Vagina (tissue), 2 donors: ENCODE measurements at places on chromosomes 4 and X.

DNA sequence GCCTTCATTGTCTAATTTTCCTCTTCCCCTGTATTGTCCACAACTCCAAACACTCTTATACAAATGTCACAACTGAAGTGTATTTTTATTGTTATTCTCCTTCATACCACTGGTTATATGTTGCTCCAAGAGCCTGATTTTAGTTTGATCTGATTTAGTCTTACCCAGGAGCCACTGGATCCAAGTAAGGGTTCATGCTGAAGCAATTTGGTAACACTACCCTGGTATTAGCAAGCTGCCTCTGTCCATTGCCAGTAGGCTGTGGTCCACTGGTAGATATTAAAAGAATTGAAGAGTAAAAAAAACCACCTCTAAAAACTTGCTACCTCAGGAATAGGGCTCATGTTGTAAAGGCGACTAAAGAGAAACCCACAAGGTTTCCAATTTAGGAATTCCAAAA is 41.2 kb downstream of the AMOT start:
- no peaks in the 10 kb centered on the region for H3K36me3 ChIP-seq
- no peak for DNase-seq
- H3K4me3 ChIP-seq: no peak overlapping the region
- no peak overlapping the region for H3K27ac ChIP-seq
- H3K4me1 ChIP-seq: no peaks in the 10 kb centered on the region
- H3K27me3 ChIP-seq: no peaks in the 10 kb centered on the region

GRCh38 chr4:112975567-112976355 is 73.7 kb upstream of the ANK2 start:
- H3K27me3 ChIP-seq: no peaks in the 10 kb centered on the region
- H3K4me3 ChIP-seq: no peak overlapping the region
- DNase-seq: no peak

DNA sequence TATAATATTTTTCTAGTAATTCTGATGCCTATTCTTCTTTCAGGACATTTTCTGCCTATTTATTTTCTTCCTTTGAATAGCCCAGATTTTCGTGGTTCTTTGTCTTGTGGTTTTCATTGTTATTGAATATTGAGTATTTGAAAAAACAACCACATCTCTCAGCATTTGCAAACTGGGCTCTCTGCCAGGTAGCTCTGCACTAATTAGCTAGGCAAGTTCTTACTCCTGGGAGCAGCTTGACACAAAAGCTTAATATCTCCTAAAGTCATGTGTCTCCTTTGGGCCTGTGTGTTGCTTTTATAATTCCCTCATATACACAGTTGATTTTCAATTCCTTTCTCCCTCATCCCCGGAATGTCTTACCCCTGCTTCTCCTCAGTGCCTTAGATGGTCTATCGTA is 413.5 kb upstream of the GRIA3 start:
- DNase-seq: no peak
- H3K4me3 ChIP-seq: no peak overlapping the region
- no peak overlapping the region for H3K27ac ChIP-seq

- H3K4me1 ChIP-seq: no peaks in the 10 kb centered on the region
- H3K4me3 ChIP-seq: no peak overlapping the region
- H3K27ac ChIP-seq: no peak overlapping the region
- H3K36me3 ChIP-seq: no peaks in the 10 kb centered on the region
- no peaks in the 10 kb centered on the region for H3K27me3 ChIP-seq
Measured at GRCh38 chrX:21975812-21976211, 35.3 kb downstream of the SMS start.

- no peak overlapping the region for H3K27ac ChIP-seq
- H3K4me3 ChIP-seq: no peak overlapping the region
- no peaks in the 10 kb centered on the region for H3K36me3 ChIP-seq
- H3K27me3 ChIP-seq: no peaks in the 10 kb centered on the region
Measured at GRCh38 chr4:34250562-34250961, 1993.8 kb downstream of the ARAP2 start.

DNA sequence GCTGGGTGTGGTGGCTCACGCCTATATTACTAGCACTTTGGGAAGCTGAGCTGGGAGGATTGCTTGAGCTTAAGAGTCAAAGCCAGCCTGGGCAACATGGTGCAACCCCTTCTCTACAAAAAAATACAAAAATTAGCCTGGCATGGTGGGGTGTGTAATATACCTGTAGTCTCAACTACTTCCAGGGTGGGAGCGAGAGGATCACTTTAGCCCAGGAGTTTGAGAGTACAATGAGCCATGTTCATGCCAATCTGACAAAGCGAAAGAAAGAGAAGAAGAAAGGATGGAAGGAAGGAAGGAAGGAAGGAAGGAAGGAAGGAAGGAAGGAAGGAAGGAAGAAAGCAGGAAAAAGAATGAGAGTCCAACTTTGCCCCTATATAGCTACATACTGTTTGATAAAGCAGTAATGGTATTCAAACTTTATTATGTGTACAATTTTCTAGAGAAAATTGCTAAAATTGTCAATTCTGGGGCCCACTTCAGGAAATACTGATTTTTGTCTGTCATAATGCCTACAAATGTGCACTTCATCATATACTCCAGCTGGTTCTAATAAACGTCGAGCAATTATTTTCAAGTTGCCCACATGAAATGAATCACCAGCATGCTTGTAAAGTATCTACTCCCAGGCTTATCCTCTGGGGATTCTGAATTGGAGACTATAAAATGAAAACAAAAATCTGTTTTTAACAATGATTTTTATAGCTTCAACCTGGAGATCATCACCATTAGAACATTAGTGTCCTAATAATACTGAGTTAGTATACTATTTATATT is 132.3 kb downstream of the NDST4 start:
- H3K27ac ChIP-seq: no peak overlapping the region
- H3K4me3 ChIP-seq: no peak overlapping the region
- H3K27me3 ChIP-seq: no peaks in the 10 kb centered on the region
- no peaks in the 10 kb centered on the region for H3K4me1 ChIP-seq
- DNase-seq: no peak

- no peaks in the 10 kb centered on the region for H3K36me3 ChIP-seq
- H3K27ac ChIP-seq: no peak overlapping the region
- H3K27me3 ChIP-seq: no peaks in the 10 kb centered on the region
- no peak for DNase-seq
- no peaks in the 10 kb centered on the region for H3K4me1 ChIP-seq
- H3K4me3 ChIP-seq: no peak overlapping the region
Measured at GRCh38 chrX:124467202-124467601, 120.8 kb downstream of the SH2D1A start.

- H3K4me1 ChIP-seq: peaks cover 18% of the 10 kb centered on the region
- H3K4me3 ChIP-seq: peak overlapping the region; percentile 42
- no peak for DNase-seq
- H3K27ac ChIP-seq: no peak overlapping the region
Measured at GRCh38 chrX:86148594-86148993, 343 bp downstream of the DACH2 start.

- peaks cover 11% of the 10 kb centered on the region for H3K4me1 ChIP-seq
- peak within 1 kb of the TSS; percentile 92 for H3K4me3 ChIP-seq
- H3K27ac ChIP-seq: peak within 1 kb of the TSS; percentile 98
- H3K36me3 ChIP-seq: peaks cover 7% of the 10 kb centered on the region
- DNase-seq: peak; percentile 90
Measured at GRCh38 chr4:169611991-169612870, at the start of gene NEK1. Gene NEK1 (minus strand): TSS chr4:169612583. CDS start chr4:169602630, 9,953 bp downstream.

- H3K27me3 ChIP-seq: no peaks in the 10 kb centered on the region
- DNase-seq: no peak
- no peaks in the 10 kb centered on the region for H3K36me3 ChIP-seq
Measured at GRCh38 chrX:105460376-105460775, 239.9 kb upstream of the TEX13A start.

- H3K27me3 ChIP-seq: no peaks in the 10 kb centered on the region
- no peak overlapping the region for H3K27ac ChIP-seq
- no peak overlapping the region for H3K4me3 ChIP-seq
- H3K4me1 ChIP-seq: no peaks in the 10 kb centered on the region
- no peaks in the 10 kb centered on the region for H3K36me3 ChIP-seq
Measured at GRCh38 chrX:135437867-135438733, 16.4 kb downstream of the SMIM10L2A start.

DNA sequence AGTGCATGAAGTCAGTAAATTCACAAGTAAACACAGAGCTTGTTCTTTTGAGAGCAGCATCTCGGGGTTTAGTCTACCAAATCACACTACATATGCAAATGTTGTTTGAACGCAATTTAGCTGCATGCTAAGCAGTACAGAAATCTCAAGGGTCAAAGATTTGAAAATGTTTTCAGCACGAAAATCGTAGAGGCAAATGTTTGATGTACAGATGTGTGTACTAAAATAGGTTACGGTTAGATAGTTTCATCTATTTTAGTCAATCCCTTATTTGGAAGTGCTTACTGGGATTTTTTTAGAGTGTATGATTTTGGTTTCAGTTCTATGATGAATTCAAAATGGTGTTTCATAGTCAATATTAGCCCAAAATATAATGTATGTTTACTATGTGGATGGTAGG is 1928.2 kb upstream of the TENM3 start:
- no peaks in the 10 kb centered on the region for H3K4me1 ChIP-seq
- no peak for DNase-seq
- H3K4me3 ChIP-seq: no peak overlapping the region
- no peak overlapping the region for H3K27ac ChIP-seq
- no peaks in the 10 kb centered on the region for H3K27me3 ChIP-seq

GRCh38 chr4:182420189-182420588 is 177.0 kb downstream of the TENM3 start:
- no peaks in the 10 kb centered on the region for H3K36me3 ChIP-seq
- H3K27me3 ChIP-seq: no peaks in the 10 kb centered on the region
- no peak for DNase-seq
- H3K4me1 ChIP-seq: no peaks in the 10 kb centered on the region
- no peak overlapping the region for H3K4me3 ChIP-seq
- H3K27ac ChIP-seq: no peak overlapping the region

DNA sequence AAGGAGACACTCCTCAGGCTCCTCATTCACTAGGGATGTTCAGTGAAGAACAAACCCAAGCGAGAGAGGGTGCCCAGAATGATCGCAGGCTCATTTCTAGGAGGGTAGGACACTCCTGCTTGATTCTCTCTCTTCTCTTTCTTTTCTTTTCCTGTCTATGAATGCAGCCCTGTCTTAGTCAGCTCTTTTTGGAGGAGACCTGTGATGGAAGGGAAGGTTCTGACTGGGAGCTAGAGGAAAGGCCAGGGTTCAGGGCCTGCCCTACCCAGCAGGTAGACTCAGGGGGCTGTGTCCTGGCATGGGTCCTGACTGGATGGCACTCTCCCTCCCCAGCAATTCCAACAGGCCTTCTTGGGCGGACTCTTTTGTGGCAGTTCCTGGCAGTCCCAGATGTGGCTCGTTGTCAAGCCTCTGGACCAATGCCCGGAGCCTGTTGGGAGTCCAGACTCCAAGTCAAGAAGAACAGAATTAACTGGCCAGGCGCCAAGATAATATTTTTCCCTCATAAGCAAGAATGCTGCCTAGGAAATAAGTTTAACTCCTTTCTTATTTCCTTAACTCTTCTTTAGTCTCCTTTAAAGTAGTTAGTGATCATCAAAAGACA is 139.4 kb upstream of the SCML1 start:
- no peak for DNase-seq
- peaks cover 13% of the 10 kb centered on the region for H3K4me1 ChIP-seq
- H3K27ac ChIP-seq: peak overlapping the region; percentile 20
- no peak overlapping the region for H3K4me3 ChIP-seq
- no peaks in the 10 kb centered on the region for H3K36me3 ChIP-seq

DNA sequence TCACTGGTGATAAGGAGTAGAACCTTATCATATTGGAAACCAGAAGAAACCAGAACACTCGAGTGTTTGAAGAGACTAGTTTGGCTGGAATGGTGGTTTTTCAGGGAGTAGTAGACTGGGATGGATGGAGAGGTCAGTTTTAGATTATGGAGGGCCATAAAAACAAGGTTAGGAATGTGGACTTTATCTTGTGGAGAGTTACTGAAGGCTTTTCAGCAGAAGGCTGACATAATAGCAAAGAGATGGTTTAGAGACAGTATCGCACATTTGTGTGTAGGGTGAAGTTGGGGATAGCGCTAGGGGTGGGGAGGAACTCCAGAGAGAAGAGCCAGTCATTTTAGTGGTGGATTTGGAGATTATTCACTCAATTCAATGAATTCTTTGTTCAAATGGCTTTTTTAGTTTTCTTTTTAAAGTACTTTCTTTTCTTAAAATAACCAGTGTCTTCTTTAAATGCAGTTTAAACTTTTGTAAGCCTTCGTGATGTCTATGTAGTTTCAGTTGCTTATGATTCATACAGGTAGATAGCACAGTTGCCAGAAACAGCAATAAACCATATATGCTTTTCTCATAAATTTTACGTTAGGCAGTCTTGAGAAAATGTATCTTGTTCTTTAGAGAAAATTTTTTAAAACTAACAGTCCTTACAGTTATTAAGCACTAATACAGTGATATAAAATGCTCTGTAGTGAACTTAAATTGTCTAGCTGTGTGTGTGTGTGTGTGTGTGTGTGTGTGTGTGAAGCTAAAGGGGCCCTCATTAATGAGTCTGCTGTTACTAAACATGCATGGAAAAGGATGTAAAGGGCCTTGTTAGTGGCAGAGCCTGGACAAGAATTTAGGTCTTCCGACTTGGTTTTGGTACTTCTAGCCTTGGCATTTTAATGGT is 3.8 kb downstream of the ARHGAP10 start:
- peak overlapping the region; percentile 15 for H3K27ac ChIP-seq
- H3K36me3 ChIP-seq: no peaks in the 10 kb centered on the region
- peaks cover 56% of the 10 kb centered on the region for H3K4me1 ChIP-seq
- peak overlapping the region; percentile 12 for H3K4me3 ChIP-seq

GRCh38 chr4:1459081-1459721 is 53.0 kb upstream of the NKX1-1 start:
- no peak overlapping the region for H3K4me3 ChIP-seq
- no peaks in the 10 kb centered on the region for H3K36me3 ChIP-seq
- H3K4me1 ChIP-seq: no peaks in the 10 kb centered on the region
- H3K27me3 ChIP-seq: no peaks in the 10 kb centered on the region
- DNase-seq: no peak
- H3K27ac ChIP-seq: no peak overlapping the region

DNA sequence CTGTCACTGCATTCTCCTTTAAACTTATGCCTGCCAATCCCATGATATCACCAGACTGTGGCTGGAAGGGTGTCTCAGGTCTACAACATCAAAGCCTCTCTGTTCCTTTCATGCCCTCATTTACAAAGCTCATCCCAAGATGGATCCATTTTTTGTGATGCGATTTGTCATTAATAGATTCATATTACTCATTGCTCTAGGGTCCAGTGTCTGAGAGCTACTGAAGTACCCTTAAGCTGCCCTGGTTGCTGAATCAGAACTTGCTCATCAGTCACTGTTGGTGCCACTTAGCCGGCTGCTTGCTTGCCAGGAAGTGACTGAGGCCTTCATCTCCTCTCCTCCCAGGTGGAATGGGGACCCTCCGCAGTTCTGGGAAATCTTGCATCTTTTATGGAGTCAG is 395.5 kb upstream of the BOD1L1 start:
- no peak for DNase-seq
- H3K4me1 ChIP-seq: no peaks in the 10 kb centered on the region
- no peak overlapping the region for H3K27ac ChIP-seq
- no peak overlapping the region for H3K4me3 ChIP-seq
- H3K27me3 ChIP-seq: no peaks in the 10 kb centered on the region
- H3K36me3 ChIP-seq: no peaks in the 10 kb centered on the region
